ENCODE measurements at places on chromosomes 6 and 20. TPM values are rescaled to one million over a fixed set of nuclear protein-coding genes. Genes with fewer than 3 reads are reported as not detected.

The VGLL2 gene
- total RNA-seq, result not detected

The KIAA1586 gene
- 12.5 TPM for total RNA-seq

The RAMACL gene
- total RNA-seq, result 0.52 TPM

The SNAI1 gene
- 2.5 TPM for total RNA-seq

The ALDH5A1 gene
- total RNA-seq, result 5.0 TPM

The SDHAF4 gene
- total RNA-seq, result 2.6 TPM

The IL17F gene
- not detected for total RNA-seq

The SLC2A10 gene
- not detected for total RNA-seq

The SLC17A1 gene
- not detected for total RNA-seq

The GPSM3 gene
- total RNA-seq, result 190 TPM

The JPH2 gene
- not detected for total RNA-seq

The PARD6B gene
- 8.2 TPM for total RNA-seq

The PERP gene
- total RNA-seq, result 1.3 TPM

The PEDS1 gene
- 21.3 TPM for total RNA-seq

The APOBEC2 gene
- total RNA-seq, result not detected

The HLA-DQB2 gene
- total RNA-seq, result 1.3 TPM

The FOXS1 gene
- total RNA-seq, result not detected

The MATN4 gene
- total RNA-seq, result not detected

The PSORS1C2 gene
- total RNA-seq, result not detected

The PAK5 gene
- not detected for total RNA-seq

The EDN1 gene
- 1.1 TPM for total RNA-seq

The RAB32 gene
- total RNA-seq, result 0.47 TPM

The SLC17A2 gene
- total RNA-seq, result not detected

The CYP39A1 gene
- not detected for total RNA-seq

The CLVS2 gene
- total RNA-seq, result not detected

The ABHD16A gene
- 59.3 TPM for total RNA-seq

The SPAG4 gene
- total RNA-seq, result 17.1 TPM

The MEI4 gene
- not detected for total RNA-seq

The ACTL10 gene
- 0.55 TPM for total RNA-seq

Data from CD4-positive, alpha-beta T cell (primary cell).